Hematopoietic multipotent progenitor cell treated with erythropoietin and hydrocortisone succinate and interleukin-3 and kit ligand, for 6 days (in vitro differentiated cells): ENCODE measurements at places on chromosomes 13 and 19.
A peak's percentile ranks its signal among the peaks of the same experiment; 100 is the strongest.

DNA sequence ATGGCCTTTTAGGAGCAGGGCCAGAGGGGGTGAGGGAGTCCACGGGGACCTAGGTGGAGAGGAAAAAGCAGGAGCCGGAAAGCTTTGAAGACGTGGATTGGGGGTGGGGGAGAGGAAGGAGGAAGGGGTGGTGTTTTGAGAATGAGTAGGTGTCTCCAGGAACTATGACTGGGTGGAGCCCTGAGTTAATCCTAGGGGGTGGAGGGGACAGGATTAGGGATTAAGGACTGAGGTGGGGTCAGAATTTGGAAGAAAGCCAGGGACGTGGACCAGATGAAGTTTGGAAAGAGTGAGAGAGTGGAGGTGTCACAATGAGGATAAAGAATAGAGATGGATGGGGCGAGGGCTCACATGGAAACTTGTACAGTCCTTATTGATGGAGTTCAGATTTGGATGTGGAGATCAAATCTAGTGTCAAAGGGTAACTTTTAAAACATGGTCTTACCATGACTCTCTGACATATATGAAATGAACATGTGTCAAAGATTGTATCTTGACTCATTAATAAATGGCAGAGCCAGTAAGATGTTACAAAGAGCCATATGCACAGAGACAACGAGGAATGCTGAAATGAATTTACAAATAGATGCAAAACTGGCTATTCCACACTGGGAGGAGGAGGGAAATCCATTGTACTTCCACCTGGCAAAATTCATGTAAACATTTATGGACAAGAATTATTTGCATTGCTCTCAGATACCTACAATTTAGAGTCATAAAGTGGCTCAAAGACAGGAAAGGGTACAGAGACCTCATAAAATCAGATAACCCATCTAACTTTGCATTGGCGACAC lies 1.7 kb upstream of the KLK13 start:
- DNase-seq, result no peak

DNA sequence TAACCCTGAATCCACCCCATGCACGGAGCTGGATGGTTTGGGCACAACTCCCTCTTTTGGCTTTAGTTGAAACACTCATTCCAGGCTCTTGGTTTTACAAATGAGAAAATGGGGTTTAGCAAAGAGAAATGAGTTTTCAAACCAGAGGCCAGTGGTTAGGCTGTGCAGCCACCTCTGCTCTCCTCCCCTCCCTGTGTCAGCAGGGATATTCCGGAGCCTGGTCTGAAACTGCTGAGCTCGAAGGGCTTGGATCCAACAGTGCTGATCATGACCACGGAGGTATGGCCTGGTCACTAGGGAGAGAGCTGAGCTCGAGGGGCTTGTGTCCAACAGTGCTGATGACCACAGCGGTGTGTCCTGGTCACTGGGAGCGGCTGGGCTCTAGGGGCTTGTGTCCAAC lies 41.5 kb downstream of the ZNF787 start:
- no peak for DNase-seq

GRCh38 chr19:4380254-4380727 lies 20.1 kb downstream of the SH3GL1 start:
- peak; percentile 64 for DNase-seq

- DNase-seq, result no peak
Measured at GRCh38 chr13:80862456-80862855, 521.5 kb upstream of the SPRY2 start.

GRCh38 chr13:106846571-106847448 lies 278.9 kb upstream of the ARGLU1 start:
- no peak for DNase-seq

DNA sequence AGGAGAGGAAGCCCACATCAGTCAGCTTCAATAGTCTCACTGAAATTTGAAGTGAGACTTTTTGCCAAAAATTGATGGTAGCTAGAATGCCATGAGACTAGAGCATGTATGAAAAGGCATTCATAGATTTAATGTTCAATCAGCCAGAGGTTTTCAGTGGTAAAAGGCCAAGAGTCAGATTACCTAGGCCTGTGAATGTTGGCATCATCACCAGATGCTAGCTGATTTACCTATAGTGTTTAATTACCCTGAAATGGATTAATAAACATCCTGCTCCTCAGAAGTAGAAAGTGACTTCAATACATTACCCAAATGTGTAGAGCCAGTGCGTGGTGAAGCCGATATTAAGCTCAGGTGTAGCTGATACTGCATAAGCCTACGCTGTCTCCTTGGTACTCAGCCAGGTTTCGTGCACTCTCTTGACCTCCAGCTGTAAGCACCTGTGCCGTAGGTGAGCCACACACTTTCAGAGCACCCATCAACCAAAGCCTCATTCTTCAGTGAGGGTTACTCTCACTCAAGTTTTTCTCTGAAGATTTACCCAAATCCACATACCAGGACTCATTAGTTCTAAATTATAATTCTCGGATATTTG lies 1140.3 kb upstream of the SLC10A2 start:
- no peak for DNase-seq

DNA sequence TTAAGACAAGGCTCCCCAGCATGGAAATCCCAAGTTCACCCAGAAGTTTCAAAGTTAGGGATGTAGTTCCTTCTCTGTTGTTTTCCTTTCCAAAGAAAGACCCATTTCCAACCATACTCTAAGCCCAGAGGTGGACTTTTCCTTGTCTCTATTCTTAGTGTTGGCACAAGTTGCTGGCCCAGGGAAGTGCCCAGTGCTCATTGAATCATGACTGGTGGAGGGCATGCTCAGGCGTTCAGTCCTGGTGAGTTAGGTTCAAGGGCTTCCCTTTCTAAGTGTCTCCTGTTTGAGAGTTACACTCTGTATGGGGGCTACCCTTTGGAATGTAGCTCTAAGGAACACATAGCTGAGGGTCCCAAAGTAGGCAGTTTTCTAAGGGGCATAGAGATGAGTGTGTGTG lies 389.5 kb downstream of the KCNRG start:
- no peak for DNase-seq

GRCh38 chr19:13066933-13067807 lies 35.5 kb downstream of the LYL1 start:
- DNase-seq, result no peak

GRCh38 chr19:2461751-2462634 lies 5.2 kb upstream of the LMNB2 start:
- DNase-seq, result peak; percentile 77

DNA sequence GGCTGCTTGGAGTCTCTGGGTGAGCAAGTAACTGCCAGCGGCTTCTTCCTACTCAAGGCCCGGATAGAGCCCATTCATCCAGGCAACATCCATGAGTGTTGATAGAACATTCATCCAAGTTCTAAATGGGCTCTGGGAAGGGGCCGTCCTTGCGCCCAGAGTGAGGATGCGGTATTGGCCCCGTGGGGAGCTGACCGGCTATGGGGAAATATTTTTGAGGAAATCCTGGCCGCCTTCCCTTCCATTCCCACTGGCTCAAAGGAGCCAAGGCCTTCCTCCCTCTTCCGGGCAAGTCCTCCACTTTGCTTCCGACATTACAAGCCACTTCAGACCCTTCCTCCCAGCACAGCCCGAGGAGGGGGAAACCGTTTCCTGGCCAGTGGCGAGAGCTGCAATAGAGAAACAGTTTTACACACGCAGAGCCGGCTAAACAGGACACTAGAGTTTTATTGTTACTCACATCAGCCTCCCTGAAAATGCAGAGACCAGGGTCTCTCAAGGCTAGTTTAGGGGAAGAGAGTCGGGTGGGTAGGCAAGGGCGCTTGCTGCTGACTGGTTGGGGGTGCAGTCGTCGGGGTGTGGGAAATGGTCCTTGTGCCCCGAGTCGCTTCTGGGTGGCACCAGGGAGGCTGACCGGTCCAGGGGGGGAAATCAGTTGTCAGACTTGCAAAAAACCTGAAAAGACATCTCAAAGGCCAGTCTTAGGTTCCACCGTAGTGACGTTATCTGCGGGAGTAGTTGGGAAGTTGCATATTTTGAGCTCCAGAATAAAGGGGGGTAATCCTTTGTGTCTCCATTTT lies 37.5 kb downstream of the C13orf46 start:
- no peak for DNase-seq
